ENCODE measurements at places on chromosomes 6 and 20.
A peak's percentile ranks its signal among the peaks of the same experiment; 100 is the strongest.

GRCh38 chr20:595330-596308 is 14.5 kb downstream of the TCF15 start:
- peak; percentile 87 for DNase-seq

GRCh38 chr20:44181611-44182010 is 5.4 kb downstream of the JPH2 start:
- peak; percentile 43 for DNase-seq

- DNase-seq = no peak
Measured at GRCh38 chr20:34693414-34693813, 10.7 kb upstream of the TP53INP2 start.

DNA sequence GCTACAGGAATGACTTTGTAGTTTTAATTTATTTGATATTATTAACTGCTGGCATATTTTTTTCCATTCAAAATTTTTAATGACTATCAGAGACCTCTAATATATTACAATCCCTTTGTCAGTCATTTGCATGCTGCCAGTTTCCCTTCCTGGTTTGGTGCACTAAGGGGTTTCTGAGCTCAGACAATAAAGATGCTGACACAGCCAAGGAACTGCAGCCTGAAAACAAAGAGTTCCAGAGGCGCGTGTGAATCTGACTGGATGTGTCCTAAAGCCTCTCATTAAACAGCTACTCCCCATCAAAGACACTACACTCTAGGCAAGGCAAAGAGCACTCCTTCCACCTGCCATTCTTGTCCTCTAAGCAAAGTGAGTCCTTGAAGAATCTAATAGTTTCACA is 116.8 kb upstream of the DST start:
- DNase-seq = no peak

GRCh38 chr6:37889051-37889450 is 69.5 kb downstream of the ZFAND3 start:
- DNase-seq = no peak

- no peak for DNase-seq
Measured at GRCh38 chr6:130239755-130240154, 17.0 kb upstream of the SAMD3 start.

GRCh38 chr6:129709769-129710449 is at the start of gene ARHGAP18:
Gene ARHGAP18 (minus strand): TSS chr6:129710177. CDS start chr6:129710136, 41 bp downstream.
- peak; percentile 89 for DNase-seq

DNA sequence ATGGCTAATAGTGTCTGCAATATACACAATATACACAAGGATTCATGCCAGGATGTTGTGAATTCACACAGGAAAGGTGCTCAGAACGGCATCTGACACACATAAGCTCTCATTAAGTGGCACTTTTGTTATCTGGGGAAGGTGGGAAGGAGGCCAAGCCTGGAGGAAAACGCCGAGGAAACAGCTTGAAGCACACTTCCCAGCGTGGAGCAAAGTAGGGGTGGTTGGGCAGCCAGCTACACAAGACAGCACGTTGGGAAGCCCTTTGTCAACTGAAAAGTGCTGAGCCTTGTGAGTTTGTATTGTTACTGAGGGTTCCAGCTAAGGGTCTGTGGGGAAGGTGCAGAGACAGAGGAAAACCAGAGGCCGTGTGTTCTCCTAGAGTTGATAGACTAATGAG is 181.0 kb downstream of the ZMYND8 start:
- DNase-seq = no peak

GRCh38 chr6:92180090-92180489 is 1239.3 kb downstream of the EPHA7 start:
- no peak for DNase-seq

- no peak for DNase-seq
Measured at GRCh38 chr6:105519954-105520353, 117.1 kb upstream of the PREP start.

DNA sequence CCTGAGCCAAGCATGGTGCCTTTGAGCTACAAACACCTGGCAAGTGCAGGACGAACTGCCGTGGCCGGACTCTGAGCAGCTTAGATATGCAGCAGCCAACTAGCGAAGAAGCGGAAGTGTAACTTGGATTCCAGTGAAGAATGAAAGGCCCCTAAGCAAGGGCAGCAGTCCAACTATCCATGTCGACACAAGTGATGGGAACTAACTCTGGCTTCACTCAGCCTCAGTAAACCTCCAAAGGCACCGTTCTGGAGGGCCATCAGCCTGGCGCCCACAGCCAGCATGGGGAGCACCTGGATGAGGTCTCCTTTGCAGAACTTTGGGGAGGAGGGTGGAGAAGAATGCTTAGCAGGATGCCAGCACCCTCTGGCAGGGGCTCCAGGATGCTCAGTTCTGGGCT is 78.4 kb upstream of the MLN start:
- peak; percentile 26 for DNase-seq

DNA sequence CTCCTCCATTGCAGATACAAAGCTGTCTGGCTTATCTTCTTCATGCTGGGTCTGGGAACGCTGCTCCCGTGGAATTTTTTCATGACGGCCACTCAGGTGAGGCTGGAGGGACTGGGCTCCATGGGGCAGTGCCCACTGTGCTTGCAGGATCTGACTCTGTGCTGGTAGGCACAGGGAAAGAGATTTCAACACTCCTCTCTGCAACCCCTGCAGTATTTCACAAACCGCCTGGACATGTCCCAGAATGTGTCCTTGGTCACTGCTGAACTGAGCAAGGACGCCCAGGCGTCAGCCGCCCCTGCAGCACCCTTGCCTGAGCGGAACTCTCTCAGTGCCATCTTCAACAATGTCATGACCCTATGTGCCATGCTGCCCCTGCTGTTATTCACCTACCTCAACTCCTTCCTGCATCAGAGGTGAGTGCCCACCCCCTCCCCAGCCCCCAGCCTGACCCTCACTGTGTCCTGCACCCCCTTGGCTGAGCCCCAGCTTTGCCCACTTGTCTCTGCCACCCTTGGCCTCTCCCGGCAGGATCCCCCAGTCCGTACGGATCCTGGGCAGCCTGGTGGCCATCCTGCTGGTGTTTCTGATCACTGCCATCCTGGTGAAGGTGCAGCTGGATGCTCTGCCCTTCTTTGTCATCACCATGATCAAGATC is 6.1 kb downstream of the SLC29A1 start:
- DNase-seq = peak; percentile 66

DNA sequence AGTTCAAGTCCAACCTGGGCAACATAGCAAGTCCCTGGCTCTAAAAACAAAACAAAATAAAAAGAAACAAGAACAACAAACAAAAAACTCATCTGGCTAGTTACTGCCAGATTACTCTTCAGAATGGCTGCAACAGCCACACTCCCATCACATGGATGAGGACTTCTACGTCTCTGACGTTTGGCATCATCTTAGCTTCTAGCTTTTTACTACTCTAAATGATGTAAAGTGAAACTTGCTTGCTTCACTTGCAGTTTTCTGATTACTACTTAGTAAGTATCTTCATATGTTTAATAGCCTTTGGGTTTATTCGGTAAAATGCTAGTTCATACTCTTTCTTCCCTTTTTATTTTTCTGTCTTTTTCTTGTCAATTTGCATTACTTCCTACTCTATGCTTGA is 161.1 kb upstream of the CARMIL1 start:
- no peak for DNase-seq

DNA sequence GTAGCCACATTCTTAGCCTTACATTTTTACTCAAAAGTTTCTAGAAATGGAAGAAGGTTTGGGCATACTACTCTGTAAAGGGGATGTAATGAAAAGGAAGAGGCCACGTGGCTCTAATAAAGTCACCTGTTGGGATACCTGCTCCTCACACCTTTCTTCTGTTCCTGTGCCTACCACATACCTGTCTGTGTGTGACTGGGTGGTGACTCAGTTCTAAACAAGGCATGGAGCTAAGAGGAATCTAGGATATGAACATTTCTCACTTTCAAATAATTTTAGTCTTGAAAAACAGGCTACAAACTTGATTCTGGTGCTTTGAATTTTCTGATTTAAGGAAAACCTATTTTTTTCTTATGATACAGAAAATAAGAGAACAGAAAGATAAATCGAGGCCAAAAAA is 363.6 kb downstream of the RFPL4B start:
- no peak for DNase-seq

- DNase-seq = no peak
Measured at GRCh38 chr20:917416-917815, 1.3 kb upstream of the ANGPT4 start.

GRCh38 chr6:42453654-42454427 is 2.1 kb upstream of the TRERF1 start:
- peak; percentile 55 for DNase-seq

- DNase-seq = no peak
Measured at GRCh38 chr20:52103335-52103912, 88.2 kb downstream of the ZFP64 start.

- no peak for DNase-seq
Measured at GRCh38 chr20:51358032-51358724, 184.3 kb downstream of the NFATC2 start.

- peak; percentile 20 for DNase-seq
Measured at GRCh38 chr6:14984519-14984853, 261.4 kb upstream of the JARID2 start.

- DNase-seq = no peak
Measured at GRCh38 chr6:153484056-153484455, 353.0 kb upstream of the RGS17 start.

GRCh38 chr20:25509084-25509483 is 76.2 kb downstream of the NINL start:
- no peak for DNase-seq

- DNase-seq = no peak
Measured at GRCh38 chr6:154632119-154632518, 101.1 kb upstream of the SCAF8 start.

DNA sequence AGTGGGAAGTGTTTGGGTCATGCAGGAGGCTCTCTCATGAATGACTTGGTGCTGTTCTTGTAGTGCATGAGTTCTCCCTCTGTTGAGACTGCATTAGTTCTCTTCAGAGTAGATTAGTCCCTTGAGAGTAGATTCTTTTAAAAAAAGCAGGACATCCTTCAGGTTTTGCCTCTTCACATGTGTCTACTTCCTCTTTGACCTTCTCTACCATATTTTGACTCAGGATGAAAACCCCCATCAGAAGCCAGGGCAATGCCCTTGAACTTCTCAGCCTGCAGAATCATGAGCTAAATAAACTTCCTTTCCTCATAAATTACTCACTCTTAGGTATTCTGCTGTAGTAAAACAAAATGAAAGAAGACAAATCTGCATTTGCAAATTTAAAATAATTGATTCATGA is 170.3 kb downstream of the CD109 start:
- no peak for DNase-seq

GRCh38 chr20:7426890-7427496 is 513.3 kb downstream of the HAO1 start:
- DNase-seq = no peak
